ENCODE measurements at places on chromosomes 3 and 15.

GRCh38 chr15:63063164-63063756, 20.7 kb downstream of the TPM1 start:
- no peak for DNase-seq

- DNase-seq: no peak
Measured at GRCh38 chr15:83477172-83477807, 30.1 kb downstream of the SH3GL3 start.

DNA sequence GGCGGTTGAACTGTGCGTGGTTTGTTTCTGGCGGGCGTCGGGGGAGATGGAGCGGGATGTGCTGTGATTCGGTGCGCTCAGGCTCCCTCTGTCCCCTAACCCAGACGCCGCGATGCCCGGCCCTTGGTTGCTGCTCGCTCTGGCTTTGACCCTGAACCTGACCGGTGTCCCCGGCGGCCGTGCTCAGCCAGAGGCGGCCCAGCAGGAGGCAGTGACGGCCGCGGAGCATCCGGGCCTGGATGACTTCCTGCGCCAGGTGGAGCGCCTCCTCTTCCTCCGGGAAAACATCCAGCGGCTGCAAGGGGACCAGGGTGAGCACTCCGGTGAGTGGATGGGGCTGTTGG, 1.2 kb downstream of the TRH start:
- DNase-seq: no peak

- DNase-seq: no peak
Measured at GRCh38 chr3:148857316-148857715, 7.8 kb upstream of the CPA3 start.

DNA sequence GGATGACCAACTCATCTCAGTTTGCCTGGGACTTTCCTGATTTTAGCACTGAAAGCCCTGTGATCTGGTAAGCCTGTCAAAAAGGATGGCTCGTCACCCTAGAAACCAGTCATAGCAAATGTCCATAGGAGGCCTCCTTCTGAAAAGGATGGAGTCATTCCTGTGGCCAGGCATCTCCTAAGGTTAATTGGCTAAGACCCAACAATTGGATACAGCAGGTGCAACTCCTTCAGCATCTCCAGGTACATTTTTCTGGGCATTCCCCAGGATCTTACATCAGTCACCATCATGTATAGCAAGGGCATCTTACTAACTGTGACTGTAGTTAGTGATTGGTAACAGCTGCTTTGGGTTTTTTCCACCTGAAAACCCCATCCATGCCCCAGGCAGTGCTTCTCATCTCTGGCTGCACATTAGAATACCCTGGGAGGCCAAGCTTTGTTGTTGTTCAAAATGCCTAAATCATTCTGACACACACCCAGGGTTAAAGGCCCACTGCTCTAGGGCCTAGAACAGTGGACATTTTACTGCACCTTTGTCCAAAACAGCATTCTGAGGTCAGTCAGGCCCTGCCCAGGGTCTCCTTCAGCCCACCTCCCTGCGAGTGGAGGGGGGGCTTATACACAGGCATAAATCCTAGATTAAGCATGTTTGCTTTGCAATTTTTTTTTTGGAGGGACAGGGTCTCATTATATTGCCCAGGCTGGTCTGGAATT, 28.3 kb upstream of the GALNT15 start:
- DNase-seq: no peak

DNA sequence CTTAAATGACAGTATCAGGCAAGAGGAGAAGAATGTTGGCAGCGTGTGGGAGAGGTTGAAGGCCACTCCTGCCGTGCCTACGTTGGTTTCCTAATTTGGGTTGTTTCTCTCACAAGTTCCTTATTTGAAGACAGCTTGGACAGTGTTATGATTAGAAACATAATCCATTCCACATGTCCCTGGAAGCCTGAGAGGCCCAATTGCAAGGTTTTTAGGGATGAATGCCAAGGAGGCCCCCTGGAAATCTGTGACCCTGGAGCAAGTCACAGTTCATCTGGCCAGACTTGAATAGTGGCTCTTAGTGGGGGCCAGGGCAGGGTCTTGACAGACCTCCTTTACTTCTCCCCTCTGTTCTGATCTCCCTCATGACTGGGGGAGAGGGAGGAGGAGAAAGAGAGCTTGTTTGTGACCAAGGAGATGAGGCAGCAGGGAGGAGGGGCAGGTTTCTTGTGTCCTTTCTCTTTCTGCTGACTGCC, 584.4 kb upstream of the TBL1XR1 start:
- DNase-seq: no peak

DNA sequence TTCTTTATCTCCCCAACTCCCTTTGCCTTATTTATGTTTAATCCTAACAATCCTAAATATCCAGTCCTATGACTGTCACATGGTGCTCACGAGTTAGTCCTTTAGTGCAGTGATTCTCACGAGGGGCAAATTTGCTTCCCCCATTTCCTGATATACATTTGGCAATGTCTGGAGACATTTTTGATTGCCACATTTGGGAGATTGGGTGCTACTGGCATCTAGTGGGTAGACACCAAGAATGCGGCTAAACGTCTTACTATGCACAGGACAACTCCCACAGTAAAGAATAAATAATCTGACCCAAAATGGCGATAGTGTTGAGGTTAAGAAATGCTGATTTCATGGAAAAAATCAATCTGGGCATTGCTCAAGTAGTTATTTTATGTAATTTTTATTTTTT, 466.5 kb downstream of the ROBO2 start:
- DNase-seq: no peak

- peak; percentile 46 for DNase-seq
Measured at GRCh38 chr3:3200632-3201212, 21.2 kb upstream of the CRBN start.

- peak; percentile 78 for DNase-seq
Measured at GRCh38 chr3:16841904-16842271, 42.9 kb upstream of the PLCL2 start.

- no peak for DNase-seq
Measured at GRCh38 chr3:87318617-87319021, 42.2 kb upstream of the POU1F1 start.

DNA sequence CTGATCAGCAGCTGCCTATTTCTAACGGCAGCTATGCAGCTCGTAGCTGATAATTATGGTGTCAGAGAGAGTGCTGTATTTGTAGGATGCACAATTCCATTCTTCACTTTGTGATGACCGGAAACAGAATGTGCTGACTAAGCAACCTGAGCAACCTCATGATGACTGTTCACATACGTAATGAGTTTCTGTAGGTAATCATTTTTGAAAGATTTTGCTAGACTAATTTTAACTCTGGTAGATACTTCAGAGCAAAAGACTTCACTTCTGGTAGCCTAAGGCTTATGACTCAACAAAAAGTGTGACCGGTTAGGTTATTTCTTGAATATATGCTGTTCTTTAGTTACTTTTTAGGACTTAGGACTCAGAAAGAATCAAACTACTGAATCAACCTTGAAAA, 567.7 kb downstream of the NAALADL2 start:
- no peak for DNase-seq

DNA sequence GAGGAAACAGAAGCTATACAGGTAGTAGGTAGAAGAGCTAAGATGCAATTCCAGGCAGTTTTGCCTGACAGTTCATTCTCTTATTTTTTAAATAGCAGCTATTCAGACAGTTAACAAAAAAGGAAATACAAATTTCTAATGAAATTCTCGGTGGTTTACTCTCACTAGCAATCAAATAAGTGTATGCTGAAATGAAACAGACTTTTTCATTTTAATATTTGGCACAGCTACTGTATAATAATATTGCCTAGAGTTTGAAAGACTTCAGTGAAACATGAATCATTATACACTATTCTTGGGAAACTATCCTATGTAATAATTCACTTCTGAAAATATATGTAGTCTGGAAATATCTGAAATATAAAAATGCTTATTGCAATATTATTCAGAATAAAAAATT, 463.2 kb upstream of the AGTR1 start:
- DNase-seq: no peak

DNA sequence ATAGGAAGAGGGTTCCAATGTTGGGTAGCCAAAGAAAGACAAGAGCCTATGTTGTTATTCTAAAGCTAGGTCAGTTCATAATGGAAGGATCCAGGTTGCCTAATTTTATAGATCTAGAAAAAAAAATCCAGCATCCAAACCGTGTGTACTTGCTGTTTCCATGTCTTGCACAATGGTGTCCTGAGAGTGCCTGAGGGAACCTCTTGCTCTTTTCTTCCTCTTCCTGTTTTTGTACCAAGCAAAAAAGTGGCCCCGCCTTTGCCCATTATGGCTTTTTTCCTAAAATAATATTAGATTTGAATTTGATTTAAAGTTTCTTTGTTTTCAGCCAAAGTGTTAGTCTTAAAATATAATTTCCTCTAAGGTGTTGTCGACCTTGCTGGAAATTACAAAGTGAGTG, 224.4 kb downstream of the RYR3 start:
- no peak for DNase-seq

GRCh38 chr3:196971094-196971698, 2.6 kb upstream of the PIGZ start:
- DNase-seq: no peak

DNA sequence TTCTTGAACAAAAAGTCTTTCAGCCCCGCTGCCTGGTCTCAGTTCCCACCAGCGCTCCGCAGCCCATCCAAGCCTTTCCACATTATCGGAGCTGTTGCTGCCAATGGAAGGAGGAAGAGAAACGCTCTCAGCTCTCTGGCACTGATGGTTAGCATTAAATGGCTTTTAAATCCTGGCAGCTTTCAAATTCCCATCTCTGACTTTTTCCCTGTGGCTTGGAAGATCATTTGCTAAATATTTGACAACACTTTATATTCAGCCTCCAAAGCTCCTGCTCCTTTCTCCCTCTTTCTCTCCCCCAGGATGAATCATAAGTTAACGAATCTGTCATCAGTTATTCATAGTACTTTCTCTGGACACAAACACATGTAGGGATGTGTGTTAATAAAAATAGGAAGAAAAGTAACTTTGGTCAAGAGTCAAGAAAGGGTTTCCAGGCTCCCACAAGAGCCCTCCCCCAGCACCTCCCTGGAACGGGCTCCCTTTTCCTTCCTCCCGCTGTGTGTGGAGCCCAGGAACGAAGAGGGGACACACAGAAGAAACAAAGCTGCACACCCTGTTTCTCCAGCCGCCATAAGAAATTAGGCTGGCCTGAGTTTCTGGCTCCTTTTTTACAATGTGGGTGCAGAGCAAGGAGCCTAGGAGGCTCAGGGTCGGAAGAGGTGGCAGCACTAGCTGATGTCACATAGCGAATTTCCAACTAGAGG, 47.6 kb upstream of the TSEN2 start:
- no peak for DNase-seq

DNA sequence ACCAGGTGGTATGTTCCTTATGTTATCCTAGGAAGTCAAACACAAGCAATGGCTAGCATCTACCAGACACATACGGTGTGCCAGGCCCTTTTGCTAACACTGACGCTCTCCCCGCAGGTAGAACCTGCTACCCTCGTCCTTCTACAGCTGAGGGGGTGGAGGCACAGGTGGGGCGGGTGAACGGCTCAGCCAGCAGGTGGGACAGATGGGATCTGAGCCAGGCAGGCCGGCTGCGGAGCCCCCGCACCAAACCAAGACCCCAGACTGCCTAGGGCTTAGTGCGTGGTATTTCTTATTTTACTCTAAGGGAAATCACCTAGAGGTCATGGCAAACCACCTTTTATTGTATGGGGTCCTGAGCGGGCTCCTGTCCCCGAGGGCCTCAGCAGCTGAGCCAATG, 53.9 kb upstream of the PCSK6 start:
- no peak for DNase-seq

GRCh38 chr15:57133127-57133968, 214.9 kb downstream of the TCF12 start:
- peak; percentile 25 for DNase-seq

DNA sequence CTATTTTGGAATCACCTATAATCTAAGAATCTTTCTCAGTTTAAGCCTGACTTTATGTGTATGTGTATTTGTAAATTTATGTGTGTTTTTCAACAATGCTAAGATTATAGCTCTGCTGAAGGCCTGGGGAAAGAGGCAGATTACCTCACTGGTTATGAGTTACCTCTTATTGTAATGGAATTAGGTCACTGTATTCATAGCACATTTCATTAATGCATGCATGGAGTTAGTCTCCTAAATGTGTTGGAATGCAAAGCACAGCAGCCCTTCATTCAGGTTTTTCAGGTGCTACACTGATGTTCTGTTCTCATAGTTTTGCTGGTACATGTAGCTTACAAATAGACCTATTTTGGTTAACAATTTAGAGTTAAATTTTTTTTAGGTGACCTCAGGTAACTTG, 9.5 kb downstream of the GPR87 start:
- no peak for DNase-seq

GRCh38 chr3:133835961-133836360, 30.3 kb downstream of the SRPRB start:
- no peak for DNase-seq

DNA sequence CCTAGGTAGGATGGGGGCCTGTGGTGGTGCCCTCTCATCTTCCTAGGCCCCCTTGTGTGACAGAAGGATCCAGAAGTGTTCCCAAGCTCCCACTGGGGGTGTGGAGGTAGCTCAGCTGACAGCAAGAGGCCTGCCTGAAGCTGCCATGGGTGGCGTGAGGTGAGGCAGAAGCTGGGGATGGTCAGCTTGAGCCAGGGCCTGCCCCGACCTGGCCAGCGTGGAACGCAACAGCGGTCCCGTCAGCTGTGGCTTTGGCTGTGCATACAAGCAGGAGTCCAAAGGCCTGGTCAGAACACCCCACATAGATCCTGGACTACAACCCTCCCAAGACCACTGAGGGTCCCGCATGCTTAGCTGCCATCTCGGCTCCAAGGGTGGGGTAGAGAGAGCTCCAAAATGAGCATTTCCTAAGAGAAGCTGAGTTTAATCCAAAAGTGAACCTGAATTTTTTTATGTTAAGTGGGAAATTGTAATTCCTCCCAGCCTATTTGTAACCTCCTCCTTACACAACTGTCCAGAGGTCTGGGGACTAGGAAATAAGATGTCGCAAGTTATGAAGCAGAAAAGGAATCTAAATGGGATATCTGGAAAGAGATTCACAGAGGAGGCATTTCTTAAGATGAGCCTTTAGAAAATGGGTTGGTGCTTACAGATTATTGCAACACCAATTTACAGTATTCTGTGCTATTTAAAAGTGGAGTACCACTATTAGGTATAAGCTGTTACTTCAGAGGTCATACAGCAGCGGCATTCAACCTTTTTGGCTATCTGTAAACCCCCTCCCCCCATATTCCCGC, 9.9 kb upstream of the PLA2G4D start:
- no peak for DNase-seq

- peak; percentile 4 for DNase-seq
Measured at GRCh38 chr3:156160647-156161046, 40.3 kb downstream of the KCNAB1 start.

DNA sequence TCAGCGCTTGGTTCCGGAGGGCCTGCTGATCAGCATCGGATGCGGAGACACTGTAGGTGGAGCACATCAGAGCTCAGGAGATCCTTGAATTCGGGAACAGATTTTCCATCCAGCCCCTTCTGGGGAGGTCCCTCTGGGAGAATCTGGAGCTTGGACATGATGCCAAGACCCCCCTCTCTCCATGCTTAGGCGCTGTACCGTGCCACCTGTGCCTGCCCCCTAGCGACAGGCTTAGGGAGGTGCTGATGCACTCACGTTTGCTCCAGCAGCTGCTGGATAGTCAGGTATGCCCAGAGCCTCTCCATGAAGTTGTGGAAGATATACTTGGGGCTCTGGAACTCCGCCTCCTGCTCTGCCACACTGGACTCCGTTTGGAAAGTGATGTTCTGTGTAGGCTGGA, 9.7 kb downstream of the ITIH4 start:
- peak; percentile 39 for DNase-seq

- DNase-seq: no peak
Measured at GRCh38 chr3:43363621-43364266, 77.4 kb downstream of the SNRK start.

All from activated CD8-positive, alpha-beta T cell treated with anti-CD3 and anti-CD28 coated beads for 36 hours (primary cell).